ENCODE measurements at places on chromosomes 11 and 22. TPM values are rescaled to one million over a fixed set of nuclear protein-coding genes. Genes with fewer than 3 reads are reported as not detected.

DNA sequence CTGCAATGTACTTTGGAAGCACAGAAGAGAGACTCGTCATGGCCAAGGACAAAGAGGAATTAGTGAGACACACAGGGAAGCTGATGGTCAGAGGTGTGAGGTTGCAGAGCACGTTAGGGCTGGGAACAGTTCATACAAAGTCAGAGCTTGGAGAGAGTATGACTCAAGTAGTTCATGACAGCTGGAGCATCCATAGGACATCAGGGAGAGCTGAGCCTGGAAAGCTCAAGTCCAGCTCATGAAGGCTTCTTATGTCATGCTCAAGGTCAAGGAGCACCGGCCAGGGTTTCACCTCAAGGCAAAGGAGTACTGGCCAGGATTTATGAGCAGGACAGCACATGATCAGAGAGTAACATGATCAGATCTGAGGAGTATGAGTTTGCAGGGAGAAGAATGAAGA, 64.6 kb upstream of the CHST1 start:
- no peak for DNase-seq

DNA sequence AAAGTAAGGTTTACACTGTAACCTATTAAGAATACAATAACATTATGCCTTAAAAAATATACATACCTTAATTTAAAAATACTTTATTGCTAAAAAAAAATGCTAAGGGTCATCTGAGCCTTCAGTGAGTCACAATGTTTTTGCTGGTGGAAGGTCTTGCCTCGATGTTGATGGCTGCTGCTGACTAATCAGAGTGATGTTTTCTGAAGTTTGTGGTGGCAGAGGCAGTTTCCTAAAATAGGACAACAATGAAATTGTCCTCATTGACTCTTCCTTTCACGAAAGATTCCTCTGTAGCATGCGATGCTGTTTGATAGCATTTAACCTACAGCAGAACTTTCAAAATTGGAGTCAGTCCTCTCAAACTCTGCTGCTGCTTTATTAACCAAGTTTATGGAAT, 97.6 kb downstream of the FAT3 start:
- no peak for DNase-seq

GRCh38 chr11:47907499-47907898, 59.3 kb upstream of the NUP160 start:
- no peak for DNase-seq

The ROM1 gene
- total RNA-seq: 1.4 TPM

DNA sequence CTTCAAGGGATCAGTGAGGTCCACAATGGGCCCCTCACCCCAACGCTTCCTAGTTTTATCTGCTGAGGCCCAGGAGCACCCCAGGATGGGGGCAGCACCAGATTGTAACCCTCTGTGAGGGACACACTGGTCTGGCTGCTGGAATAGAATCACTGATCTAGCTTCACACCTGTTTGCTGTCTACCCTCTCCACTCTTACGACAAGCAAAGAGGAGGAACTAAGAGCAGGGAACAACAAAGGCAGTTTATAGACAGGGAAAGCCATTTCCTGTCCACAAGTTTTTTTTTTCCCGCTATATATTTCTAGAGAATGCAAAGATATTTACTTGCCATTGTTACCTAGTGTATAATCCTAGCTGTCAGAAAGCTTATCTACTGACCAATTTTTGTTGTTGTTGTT, 61.0 kb upstream of the CRTAM start:
- no peak for DNase-seq

GRCh38 chr22:46156031-46156430, 5.7 kb downstream of the PPARA start:
- DNase-seq: no peak

DNA sequence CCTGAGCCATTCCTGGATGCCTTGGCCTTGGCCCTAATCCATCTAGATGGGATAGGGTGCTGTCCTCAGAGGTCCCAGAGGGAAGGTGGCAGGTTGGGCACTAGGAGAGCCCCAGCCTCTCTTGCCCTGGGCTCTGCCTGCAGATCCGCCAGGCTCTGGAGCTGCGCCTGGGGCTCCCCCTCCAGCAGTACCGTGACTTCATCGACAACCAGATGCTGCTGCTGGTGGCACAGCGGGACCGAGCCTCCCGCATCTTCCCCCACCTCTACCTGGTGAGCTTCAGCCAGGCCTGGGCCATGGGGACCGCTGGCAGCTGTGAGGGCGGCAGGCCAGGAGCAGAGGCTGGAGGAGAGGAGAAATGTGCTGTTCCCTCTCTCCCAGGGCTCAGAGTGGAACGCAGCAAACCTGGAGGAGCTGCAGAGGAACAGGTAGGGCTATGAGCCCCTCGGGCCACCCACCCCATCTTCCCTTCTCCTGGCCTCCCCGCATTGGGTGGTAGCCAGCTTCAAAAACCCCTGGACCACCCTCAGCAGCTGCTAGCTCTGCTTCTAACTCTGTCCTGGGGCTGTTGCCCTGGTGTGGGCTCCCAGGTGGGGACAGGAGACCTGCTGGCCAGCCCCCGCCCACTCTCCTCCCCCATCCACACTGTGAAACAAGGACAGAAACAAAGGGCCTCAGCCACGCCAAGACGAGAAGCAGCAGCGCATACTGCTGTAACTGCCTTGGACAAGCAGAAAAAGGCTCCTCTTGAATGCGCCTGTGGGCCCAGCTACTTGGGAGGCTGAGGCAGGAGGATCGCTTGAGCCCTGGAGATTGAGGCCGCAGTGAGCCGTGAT, 4.9 kb downstream of the SSH3 start:
- no peak for DNase-seq

GRCh38 chr11:13939961-13940906, 22.3 kb upstream of the SPON1 start:
- DNase-seq: peak; percentile 41

The F2 gene
- 0.11 TPM for total RNA-seq

The MTA2 gene
- 215 TPM for total RNA-seq

GRCh38 chr11:29628609-29629008, 388.2 kb downstream of the KCNA4 start:
- DNase-seq: no peak

GRCh38 chr11:73946798-73947458, 3.9 kb upstream of the DNAJB13 start:
- no peak for DNase-seq

- DNase-seq: no peak
Measured at GRCh38 chr22:36762687-36763260, 13.1 kb downstream of the IFT27 start.

DNA sequence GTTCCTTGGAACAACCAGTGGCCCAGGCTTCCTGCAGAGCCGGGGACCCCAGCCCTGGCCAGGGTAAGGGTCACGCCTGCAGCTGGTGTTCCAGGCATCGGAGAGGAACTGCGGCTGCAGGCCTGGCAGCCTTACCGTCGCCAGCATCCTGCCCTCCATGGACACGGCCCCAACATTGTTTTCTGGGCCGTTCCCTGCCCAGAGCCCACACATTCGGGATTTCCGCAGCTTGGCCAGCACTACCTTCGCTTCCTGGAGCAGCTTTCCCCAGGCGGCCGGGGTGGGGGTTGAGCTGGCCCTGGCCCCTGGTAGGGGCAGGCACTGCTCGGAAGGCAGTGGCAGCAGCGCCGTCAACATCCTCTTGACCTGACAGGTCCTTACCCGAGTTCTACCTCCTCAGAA, 17.7 kb downstream of the TXN2 start:
- DNase-seq: no peak

The RNF121 gene
- 49.1 TPM for total RNA-seq

The FAM83F gene
- 0.11 TPM for total RNA-seq

- no peak for DNase-seq
Measured at GRCh38 chr11:92667486-92668152, 301.8 kb upstream of the MTNR1B start.

DNA sequence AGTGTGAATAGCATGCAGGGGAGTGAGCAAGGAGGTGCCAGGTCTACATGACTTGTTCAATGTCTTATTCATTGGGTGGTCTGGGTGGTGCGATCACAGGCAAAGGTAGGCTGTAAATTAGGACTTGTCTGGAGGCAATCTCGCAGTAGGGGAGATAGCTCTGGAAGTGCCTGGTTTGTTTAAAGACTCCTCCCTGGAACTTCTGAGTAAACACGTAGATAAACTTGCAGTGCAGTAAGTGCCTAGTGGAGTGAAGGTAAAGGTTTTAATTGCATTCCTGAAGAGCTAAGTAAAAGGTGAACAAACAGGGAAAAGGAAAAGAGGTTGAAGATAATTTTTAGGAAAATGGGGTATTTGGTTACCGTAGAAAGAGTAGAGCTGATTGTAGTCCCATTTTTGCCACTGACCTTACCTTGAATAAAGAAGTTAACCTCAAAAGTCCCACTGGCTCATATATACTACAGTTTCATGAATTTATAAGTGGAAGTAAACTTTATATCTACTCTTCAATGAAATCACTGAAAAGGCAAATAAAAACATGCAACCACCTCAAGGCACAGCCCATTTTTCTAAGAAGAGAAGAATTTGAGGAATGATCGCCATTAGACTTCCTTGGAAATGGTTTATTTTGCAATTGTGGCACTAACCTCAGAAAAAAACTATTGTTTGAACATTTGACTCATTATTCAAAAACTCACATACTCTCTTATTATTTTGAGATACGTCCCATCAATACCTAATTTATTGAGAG, 44.3 kb downstream of the AASDHPPT start:
- no peak for DNase-seq

The RFPL1 gene
- total RNA-seq: not detected

- DNase-seq: no peak
Measured at GRCh38 chr11:62132689-62133293, 9.0 kb downstream of the INCENP start.

- no peak for DNase-seq
Measured at GRCh38 chr22:39979048-39979447, 15.7 kb upstream of the FAM83F start.

- DNase-seq: no peak
Measured at GRCh38 chr11:47523490-47524225, 29.3 kb downstream of the CELF1 start.

- no peak for DNase-seq
Measured at GRCh38 chr11:15793043-15793996, 563.0 kb downstream of the SOX6 start.

- no peak for DNase-seq
Measured at GRCh38 chr22:48782326-48782725, 1045.3 kb downstream of the BRD1 start.

DNA sequence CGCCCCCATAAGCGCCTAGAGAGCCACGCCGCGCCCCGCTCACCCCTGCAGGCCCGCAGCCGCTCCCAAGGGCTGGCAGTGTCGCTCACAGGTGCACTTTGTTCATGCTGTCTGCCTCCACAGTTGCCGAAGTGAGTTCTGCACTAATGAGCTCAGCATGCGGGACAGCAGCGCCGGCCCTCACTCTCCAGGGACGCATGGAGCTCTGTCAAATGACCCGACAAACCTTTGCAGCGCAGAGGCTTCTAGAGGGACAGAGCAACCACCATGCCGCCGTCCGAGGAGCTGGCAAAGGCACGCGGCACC, 170.7 kb downstream of the OPCML start:
- DNase-seq: no peak

DNA sequence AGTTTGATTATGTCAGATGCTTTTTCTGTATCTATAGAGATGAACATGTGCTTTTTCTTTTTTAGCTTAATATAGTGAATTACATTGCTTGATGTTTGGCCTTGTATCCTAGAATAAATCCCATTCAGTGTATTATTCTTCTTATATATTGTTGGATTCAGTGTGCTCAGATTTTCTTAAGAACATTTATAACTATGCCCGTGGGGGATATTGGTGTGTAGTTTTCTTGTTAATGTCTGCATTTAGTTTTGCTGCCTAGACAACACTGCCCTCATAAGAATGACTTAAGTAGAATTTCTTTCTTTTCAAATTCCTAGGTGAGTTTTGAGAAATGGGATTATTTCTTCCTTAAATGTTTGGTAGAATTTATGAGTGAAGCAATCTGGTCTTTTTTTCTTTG, 98.5 kb downstream of the TMEM135 start:
- no peak for DNase-seq
